ENCODE measurements at places on chromosomes 12 and 14. TPM values are rescaled to one million over a fixed set of nuclear protein-coding genes. Genes with fewer than 3 reads are reported as not detected.

OTX2 gene
- 21.2 TPM for total RNA-seq

NPFF gene
- 0.69 TPM for total RNA-seq

DNA sequence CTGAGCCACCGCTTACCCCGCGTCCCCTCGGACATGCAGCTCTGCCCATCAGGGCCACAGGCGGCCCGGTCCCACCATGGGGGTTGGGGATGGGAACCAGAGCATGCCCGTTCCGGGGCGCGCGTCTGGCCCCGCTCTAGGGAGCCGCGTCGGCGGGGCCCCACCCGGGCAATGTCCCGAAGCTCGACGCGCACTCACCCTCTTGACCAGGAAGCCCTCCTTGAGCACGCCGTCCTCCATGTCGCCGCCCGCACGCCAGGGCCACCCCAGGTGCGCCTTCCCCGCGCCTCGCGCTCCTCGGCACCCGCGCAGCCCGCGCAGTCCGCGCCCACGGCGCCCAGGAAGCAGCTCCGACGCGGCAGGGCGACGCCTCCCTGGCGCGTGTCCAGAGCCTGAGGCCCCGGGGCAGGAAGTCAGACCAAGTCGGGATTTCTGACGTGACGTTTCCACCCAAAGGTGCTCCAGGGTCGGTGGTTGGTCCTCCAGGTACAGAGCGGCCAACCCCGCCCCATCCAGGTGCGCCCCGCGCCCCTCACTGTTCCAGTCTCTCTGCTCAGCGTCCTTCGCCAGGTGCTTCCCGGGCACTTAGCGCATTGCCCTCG, at the start of gene PLEK2:
TSS of gene PLEK2 (minus strand) at position 346 of the 602 bp plus-strand sequence. CDS start at position 240, 106 bp downstream.
- DNase-seq: peak; percentile 65

DNA sequence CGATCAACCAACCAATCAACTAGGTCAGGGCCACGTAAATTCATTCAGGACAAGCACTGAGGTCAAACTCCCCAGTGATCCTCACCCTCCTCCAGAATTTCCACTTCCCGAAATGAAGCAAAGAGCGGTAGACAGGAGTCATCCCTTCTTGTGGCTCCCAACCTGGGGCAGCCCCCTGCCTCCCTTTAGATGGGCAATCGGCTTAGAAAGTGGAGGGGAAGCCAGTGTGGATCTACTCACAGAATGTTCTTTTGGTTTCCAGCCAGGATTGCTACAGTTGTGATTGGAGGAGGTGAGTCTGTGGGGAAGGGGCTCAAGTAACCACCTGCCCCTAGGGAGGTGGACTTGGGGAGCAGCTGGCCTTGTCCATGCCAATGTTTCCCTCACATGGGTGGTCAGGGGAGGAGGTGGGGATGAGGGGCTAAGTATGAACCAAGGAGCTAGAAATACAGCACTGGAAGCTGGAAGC, 4.1 kb downstream of the IFI27 start:
- DNase-seq: no peak

- no peak for DNase-seq
Observed at GRCh38 chr14:31164115-31164514, 43.5 kb downstream of the HECTD1 start.

GRCh38 chr12:28035500-28035899, 63.0 kb upstream of the PTHLH start:
- no peak for DNase-seq

- no peak for DNase-seq
Observed at GRCh38 chr12:51188359-51189051, 15.6 kb upstream of the TFCP2 start.

GRCh38 chr14:32049361-32050088, 27.6 kb upstream of the ARHGAP5 start:
- DNase-seq: no peak

GRCh38 chr12:87425942-87426554, 603.2 kb downstream of the C12orf50 start:
- DNase-seq: peak; percentile 2

DNA sequence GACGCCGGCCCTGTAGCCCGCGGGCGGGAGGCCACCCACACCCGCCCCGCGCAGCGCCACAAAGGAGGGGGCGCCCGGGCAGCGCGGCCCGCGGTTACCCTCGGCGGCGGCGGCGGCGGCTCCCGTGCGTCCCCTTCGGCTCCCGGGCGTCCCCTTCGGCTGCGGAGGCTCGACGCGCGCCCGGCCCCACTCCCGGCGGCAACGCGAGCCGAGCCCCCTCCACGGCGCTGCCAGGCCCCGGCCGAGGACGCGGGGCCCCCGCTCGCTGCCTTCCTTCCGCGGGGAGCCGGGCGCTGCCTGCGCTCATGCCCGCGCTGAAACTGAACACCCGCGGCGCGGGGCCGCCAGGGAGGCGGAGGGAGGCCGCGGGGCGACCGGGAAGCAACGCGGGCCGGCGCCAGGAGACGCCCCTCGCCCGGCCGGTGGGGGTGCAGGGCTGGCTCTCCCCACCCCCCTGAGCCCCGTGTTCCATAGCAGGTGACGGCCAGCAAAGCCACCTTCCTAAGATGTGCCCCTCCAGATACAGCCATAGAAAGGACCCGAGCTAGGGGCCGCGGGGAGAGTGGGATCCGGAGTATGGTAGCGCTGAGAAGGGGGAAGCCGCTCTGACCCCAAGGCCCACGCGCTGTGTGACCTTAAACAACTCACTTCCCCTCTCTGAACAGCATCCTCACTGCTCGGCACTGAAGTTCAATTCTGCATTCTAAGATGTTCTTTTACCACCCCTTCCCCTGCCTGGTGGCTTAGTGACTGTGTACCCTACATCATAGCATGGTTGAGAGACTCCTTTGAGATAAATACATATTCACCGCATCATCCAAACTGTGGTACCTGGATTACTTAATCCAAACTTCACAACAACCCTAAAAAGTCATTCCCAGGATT, 42.8 kb downstream of the KDM2B start:
- DNase-seq: no peak

DNA sequence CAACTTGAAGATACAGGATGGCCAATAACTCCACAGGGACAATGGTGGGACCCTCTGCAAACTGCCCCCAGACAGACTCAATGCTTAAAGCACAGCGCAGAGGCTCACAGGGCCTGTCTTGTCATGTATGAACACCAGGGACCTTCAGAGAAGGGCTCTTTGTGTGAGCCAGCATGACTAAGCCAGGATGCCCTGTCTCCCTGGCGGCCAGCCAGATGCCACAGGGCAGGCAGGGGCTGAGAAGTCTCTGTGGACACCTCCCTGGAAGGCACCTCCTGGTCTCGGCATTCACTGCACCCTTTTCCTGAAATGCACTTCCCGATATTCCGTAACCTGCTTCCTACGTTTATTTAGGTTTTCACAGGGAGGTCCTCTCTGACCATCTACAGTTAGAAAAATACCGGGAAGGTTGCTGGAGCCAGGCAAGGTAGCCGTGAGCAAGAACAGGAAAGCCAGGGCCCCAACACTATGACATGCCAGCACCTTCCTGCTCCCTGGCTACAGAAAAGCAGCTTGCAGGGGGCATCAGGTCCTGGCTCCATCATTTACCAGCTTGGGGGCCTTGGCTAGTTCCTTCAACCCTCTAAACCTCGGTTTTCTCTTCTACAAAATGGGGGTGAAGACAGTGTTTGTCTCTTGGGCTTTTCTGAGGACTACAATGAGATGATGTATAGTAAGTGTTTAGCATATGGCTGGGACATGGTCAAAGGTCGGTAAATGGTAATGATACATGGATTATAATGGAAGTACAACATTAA, 65.0 kb downstream of the PITPNM2 start:
- DNase-seq: no peak

DNA sequence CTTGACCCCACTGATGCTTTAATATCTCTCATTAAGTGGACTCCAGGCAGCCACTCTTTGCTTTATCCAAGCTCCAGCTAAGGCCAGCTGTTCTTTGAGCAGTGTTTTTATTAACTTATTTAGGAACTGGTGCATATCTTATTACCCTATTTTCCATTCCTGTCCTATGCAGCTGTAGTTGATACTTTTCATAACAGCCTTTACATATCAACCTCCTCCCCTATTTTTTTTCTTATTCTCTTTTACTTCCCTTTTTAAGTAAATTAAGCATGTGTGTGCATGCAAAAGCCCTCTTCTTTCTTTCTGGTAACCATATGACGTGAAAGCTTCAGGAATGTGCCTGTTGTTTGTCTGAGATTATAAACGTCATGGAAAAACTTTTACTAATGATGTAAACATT, 121.2 kb downstream of the PTPRQ start:
- DNase-seq: no peak

- DNase-seq: peak; percentile 86
Observed at GRCh38 chr12:92987362-92987761, 58.3 kb upstream of the EEA1 start.

- peak; percentile 5 for DNase-seq
Observed at GRCh38 chr14:65791191-65791981, 378.9 kb downstream of the FUT8 start.

Measured in GM23338 (cell line).